T-cell (primary cell): ENCODE measurements at places on chromosomes 3 and 15.

- DNase-seq = no peak
Observed at GRCh38 chr3:99410789-99411311, 227.5 kb upstream of the COL8A1 start.

GRCh38 chr3:196175116-196175625 lies 36.0 kb downstream of the ZDHHC19 start:
- no peak for DNase-seq

DNA sequence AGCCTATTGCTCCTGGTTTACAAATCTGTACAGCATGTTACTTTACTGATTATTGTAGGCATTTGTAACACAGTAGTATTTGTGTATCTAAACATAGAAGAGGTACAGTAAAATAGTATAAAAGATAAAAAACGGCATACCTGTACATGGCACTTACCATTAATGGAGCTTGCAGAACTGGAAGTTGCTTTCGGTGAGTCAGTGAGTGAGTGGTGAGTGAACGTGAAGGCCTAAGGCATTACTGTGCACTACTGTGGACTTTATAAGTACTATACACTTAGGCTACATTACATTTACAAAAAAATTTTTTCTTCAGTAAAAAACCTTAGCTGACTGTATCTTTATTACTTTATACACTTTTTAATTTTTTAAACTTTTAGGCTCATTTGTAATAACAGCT lies 90.9 kb downstream of the RAP2B start:
- DNase-seq = no peak

DNA sequence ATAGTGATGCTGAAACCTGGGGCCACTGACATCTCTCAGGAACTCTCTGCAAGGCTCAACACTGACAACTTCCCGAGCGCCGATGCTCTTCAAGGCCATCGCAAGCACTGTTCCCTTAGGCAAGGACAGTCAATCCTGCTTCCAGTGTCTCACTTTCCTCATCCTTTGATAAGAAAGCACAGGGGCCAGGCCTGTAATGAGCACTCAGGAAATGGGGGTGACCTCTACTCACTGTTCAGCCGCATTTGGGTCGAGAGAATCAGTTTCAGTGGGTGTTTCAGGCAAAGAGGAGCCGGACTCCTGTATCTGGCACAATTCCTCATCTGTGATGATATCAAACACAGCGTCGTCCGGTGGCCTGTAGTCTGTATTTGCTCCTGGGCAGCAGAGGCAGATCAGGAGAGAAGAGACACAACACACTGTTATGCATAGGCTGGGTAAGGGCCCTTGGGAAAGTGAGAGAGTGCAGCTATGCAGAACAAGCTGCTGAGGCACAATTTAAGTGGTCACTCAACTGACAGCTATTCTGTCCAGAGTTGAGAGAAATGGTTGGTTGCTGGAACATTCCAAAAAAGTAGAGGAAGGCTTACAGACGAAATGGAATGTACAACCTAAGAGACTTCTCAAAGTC lies 11.9 kb downstream of the CXCR6 start:
- DNase-seq = no peak

DNA sequence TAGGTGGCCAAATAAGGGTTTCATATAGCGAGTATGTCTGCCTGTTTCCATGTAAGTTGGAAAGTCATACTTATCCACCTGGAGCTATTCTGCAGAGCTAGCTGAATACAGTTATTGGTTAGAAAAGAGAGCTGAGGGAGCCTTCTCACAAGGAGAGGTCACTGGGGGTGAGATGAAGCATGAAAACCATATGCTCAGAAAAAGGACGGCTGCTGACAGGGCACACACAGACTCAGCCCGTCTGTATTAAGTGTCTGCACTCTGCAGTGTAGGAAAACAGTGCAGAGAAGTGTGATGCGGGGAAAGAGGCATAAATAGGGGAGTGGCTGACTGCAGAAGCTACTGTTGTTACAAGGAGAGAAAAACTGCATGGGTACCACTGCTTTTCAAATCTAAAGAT lies 58.2 kb downstream of the C3orf70 start:
- DNase-seq = no peak
